ENCODE measurements at places on chromosomes 3 and 15.

GRCh38 chr15:35838424-35839111 is 292.6 kb upstream of the DPH6 start:
- no peak for DNase-seq

DNA sequence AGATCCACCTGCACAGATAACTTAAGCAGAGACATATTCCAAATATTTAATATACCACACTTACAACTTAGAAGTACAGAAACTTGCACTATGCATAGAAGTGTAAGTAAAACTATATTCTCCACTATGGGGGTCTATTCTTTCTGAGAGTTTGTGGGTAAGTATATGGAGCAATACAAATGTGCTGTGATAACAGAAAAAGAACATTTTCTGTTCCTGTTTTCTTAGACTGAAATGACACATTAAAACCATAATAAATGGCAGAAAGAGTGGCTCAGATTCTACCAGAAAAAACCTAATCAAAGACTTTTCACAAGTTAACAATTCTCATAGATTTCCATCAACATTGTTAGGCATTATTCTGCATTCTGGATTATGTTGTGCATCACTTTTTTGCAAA is 96.6 kb upstream of the WNT7A start:
- no peak for DNase-seq

- DNase-seq, result no peak
These were observed 44.4 kb downstream of the MECOM start for GRCh38 chr3:169618894-169619792.

DNA sequence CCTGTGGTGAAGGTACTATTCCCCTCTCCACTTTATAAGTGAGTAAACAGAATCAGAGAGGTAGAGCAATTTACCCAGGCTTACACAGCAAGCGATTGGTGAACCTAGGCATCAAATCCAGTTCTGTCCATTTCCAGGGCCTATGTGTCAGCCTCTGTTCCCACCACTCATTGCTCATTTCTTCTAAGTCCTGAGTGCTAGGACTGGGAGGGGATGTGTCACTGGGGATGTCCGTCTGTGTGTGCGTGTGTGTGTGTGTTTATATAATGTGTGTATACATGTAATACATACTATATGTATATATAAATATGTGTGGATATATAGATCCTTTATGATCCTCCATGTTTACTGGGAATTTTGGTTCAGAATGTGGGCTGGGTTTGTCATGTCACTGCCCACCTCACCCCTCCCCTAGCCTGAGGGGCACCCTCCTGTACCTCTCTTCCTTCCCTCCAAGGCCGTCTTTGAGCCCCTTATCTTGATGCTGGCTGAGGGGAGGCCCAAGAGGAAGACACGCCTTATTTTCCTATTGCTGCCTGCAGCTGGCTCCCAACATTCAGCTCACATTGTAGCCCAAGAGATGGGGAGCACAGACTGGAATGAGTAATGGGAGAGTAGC is 2.1 kb downstream of the TMEM43 start:
- no peak for DNase-seq

DNA sequence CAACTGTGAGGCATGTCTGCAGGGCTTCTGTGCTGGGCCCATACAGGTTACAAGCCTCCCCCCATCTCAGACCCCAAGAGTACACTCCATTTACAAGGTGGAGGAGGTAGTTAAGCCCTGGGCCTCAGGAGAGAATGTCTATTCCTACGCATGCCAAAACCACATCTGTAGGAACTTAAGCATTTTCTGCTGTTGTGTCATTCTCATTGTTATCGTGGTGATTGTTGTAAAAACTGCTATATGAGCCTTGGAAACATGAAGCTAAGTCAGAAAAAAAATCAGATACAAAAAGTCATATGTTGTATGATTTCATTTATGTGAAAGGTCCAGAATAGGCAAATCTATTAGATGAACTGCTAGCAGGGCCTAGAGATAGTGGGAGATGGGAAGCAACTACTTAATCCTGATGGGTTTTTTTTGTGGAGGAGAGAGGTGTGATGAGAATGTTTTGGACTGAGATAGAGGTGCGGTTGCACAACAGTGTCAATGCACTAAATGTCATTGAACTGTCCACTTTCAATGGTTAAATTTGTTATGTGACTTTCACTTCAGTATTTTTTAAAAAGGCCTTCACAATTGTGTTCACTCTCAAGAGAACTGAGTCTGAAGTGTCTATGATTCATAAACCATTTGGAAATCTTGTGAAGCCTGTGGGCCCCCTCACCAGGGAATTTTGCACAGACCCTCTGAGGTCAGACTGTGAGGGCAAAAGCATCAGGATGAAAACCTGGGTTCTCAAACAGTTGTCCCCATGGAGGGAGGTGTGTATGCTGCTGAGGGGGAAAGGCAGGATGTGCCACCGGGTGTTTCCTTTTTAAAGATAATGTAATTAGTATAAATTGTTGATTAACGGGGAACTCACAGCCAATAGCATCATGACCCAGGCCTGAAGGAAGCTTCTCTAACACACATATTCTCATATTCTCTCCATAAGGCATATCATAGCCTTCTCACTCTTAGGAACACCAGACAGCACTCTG is 3.2 kb downstream of the RTP3 start:
- no peak for DNase-seq

GRCh38 chr3:39208463-39209055 is 16.2 kb upstream of the XIRP1 start:
- DNase-seq, result peak; percentile 72

DNA sequence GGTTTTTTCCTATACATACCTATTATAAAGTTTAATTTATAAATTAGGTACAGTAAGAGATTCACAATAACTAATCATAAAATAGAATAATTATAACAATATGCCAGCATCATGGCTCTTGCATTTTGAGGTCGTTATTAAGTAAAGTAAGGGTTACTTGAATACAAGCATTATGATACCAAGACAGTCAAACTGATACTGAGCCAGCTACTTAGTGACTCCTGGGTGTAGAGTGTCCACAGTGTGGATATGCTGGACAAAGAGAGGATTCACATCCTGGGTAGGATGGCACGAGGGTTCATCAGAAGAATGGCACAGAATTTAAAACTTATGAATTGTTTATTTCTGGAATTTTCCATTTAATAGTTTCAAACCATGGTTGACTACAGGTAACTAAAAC is 157.2 kb upstream of the IL12A start:
- DNase-seq, result no peak

- no peak for DNase-seq
These were observed 352.5 kb downstream of the GAP43 start for GRCh38 chr3:115975796-115976195.

DNA sequence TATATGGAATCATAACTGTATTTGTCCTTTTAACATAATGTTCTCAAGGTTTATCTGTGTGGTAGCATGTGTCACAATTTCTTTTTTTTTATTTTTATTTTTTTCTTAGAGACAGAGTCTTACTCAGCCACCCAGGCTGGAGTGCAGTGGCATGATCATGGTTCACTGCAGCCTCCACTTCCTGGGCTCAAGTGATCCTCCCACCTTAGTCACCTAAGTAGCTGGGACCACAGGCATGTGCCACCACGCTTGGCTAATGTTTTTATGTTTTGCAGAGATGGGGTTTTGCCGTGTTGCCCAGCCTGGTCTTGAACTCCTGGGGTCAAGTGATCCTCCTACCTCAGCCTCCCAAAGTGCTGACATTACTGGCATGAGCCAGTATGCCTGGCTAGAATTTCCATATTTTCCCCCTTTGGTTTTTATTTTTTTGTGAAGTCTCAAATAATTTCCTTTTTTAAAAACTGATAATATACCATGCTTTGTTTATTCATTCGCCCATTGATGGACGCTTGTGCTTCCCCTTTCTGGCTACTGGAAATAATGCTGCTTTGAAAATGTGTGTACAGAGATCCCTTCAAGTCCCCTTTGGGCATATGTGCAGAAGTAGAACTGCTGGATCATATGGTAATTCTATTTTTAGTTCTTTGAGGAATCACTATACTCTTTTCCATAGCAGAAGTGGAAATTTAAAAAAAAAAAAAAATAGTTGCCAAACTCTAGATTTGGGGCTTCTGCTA is 28.4 kb downstream of the TMEM40 start:
- DNase-seq, result no peak

DNA sequence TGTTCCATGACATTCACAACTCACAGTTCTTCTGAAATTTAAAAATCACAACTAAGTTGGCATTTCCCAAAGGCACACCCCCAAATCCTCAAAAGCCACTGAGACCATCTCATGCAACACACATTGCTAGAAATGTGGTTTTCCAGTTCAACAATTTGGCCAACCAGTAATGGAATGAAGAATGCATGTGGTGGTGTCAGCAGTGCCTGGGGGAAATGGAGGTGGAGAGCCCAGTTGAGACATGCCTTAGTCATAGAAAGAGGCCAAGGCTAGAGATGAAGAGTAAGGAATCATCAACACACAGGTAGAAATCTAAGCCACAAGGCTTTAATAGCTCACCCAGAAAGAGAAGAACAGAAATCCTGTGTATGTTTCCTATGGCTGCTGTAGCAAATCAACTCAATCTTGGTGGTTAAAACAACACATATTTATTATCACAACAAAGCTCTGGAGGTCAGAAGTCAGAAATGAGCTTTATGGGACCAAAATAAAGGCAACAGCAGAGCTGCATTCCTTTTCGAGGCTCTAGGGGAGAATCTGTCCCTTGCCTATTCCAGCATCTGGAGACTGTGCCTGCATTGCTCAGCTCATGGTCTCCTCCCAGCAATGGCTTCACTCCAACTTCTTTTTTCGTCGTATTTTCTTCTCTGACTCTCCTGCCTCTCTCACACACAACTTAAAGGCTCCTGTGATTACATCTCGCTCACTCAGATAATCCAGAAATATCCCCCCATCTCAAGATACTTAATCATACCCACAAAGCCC is 54.0 kb downstream of the SNTN start:
- no peak for DNase-seq

- DNase-seq, result no peak
These were observed 6.3 kb downstream of the THOC7 start for GRCh38 chr3:63857311-63857710.

DNA sequence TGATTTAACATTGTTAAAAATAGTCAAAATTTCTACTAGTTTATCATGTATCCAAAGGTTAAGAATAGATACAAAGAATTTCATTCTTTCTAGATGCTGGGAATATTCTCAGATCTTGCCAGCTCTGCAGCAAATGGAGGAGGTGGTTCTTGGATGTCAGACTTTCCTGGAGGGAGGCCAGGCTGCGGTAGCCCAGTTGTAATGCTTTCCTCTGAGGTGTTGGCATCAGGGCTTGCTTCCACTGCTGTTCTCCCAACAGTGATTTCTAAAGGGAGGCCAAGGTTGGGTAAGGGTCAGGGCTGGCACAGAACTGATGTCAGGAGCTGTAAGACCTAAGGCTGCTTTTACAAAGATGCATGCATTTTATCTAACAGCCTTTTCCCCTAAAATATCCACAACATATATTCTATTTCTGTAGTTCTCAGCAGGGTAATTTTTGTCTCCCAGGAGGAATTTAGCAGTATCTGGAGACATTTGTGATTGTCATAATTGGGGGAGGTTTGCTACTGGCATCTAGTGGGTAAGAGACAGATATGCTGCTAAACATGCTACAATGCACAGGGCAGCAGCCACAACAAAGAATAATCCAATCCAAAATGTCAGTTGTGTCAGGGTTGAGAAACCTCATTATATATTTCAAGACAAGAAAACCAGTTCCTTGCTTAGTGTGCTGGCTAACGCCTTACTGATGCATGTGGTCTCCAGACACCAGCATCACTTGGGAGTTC is 42.0 kb upstream of the SPTSSB start:
- DNase-seq, result no peak

DNA sequence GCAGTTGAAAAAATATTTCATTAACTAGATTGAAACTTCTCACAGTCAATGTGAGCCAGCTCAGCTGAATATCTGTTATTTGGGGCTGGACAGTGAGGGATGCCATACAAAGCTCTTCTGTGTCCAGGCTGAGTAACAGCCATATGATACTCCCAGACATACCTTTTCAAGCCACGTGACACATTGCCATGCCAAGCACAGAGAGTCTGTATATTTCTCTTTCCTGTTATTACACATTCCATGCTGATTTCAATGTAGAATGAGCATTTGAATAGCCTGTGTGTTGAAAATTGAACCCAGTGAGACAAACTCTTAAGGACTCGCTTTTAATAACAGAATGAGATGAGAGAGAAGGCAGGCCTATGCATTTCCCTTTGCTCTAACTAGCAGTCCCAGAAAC is 334.7 kb upstream of the RASGRP1 start:
- DNase-seq, result no peak

DNA sequence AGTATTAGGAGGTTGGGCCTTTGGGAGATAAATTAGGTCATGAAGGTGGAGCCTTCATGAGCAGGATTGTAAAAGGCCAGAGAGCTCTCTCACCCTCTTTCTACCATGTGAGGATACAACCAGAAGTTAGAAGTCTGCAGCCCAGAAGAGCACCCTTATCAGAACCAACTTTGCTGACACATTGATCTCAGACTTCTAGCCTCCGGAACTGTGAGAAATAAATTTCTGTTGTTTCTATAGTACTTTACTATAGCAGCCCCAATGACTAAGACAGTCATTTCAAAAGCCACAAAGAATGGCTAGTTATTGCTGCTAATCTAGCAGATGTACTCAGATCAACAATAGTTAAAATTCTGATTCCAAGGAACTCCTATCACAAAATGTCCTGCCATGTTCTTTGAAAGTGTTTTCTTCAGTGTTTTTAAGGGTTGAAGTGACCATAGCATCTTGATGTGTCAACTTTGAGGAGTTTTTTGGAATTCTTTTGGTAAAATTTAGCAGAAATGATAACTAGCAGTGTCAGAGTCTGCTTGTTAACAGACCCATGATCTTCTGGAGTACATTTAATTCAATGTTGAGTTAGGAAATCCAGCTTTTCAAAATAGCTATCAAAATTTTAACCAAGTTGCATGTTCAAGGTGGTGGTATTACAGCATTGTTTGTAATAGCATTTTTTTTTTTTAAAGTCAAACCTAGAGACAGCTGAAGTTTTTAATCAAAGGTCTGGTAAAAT is 10.3 kb downstream of the DZIP3 start:
- DNase-seq, result no peak

- no peak for DNase-seq
These were observed 220.2 kb downstream of the NTRK3 start for GRCh38 chr15:88036154-88036839.

DNA sequence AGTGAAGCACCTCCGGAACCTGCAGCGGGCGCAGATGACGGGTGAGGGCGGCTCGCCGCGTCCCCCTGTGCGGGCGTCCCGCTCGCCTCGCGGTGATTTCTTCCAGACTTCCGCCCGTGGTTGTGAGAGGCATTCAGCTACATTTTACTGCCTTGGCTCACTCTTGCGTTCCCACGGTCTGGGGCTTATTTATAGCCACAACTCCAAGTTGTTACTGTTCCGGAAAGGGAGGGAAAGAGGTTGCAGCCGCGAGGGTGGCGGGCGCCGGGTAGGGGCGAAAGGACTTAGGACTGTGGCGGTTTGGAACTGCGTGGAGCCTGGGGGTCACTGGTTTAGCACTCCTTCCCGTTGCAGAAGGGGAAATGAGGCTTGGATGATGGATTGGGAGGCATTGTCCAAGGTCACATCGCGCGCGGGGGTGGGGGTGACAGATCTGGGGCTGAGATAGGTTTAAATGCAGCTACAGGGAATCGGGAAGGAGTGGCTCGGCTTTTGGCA is 1.1 kb downstream of the HES1 start:
- DNase-seq, result peak; percentile 52
